ENCODE measurements at places on chromosomes 16 and 17.
A peak's percentile ranks its signal among the peaks of the same experiment; 100 is the strongest.

DNA sequence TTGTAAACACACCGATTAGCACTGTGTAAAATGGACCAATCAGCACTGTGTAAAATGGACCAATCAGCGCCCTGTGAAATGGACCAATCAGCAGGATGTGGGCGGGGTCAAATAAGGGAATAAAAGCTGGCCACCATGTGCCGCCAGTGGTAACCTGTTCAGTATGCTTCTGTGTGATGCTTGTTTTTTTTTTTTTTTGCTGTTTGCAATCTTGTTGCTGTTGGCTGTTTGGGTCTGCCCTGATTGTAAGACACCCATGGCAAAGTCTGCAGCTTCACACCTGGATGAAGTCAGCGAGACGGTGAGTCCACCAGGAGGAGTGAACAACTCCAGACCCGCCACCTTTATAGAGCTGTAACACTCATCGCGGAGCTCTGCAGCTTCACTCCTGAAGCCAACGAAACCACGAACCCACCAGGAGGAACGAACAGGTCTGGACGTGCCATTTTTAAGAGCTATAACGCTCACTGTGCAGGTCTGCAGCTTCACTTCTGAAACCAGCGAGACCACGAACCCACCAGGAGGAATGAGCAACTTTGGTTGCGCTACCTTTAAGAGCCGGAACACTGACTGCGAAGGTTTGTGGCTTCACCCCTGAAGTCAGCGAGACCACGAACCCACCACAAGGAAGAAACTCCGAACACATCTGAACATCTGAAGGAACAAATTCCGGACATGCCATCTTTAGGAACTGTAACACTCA is 85.0 kb upstream of the MED9 start:
- peak; percentile 29 for DNase-seq

DNA sequence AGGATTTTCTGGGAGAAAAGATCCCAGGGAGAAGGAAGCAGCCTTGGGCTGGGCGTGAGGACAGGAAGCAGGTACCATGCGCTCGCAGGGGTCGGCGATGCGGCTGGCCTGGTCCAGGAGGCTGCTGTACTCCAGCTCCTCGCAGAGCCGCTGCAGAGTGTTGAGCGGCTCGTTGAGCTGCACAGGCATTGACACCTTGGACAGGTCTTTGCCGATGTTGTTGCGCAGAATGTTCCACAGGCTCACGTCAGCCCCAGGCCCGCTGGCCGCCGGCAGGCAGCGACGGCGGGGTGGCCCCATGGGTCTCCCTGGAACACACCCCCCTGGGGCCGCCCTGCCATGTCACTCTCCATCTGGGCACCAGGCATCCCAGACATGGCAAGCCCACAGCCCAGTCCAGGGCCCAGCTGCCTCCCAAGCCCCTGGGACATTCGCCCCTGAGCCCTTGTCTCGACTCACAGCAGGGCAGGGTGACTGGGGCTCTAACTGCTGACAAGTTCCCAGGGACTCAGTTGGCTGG is 8.0 kb downstream of the OSBPL7 start:
- DNase-seq: no peak

GRCh38 chr16:30472328-30472942 is at the start of gene ITGAL:
ITGAL (plus strand) TSS chr16:30472742; CDS start chr16:30472838, 96 bp downstream.
- DNase-seq: peak; percentile 58

GRCh38 chr16:67459066-67459860 is 21.7 kb downstream of the ATP6V0D1 start:
- DNase-seq: no peak

GRCh38 chr17:47427985-47428384 is 102.9 kb upstream of the NPEPPS start:
- no peak for DNase-seq

GRCh38 chr16:10911267-10911666 is 31.0 kb downstream of the DEXI start:
- no peak for DNase-seq

- DNase-seq: no peak
Observed at GRCh38 chr17:55605705-55606487, 94.6 kb upstream of the SMIM36 start.

- no peak for DNase-seq
Observed at GRCh38 chr17:79508291-79508716, 102.5 kb downstream of the RBFOX3 start.

DNA sequence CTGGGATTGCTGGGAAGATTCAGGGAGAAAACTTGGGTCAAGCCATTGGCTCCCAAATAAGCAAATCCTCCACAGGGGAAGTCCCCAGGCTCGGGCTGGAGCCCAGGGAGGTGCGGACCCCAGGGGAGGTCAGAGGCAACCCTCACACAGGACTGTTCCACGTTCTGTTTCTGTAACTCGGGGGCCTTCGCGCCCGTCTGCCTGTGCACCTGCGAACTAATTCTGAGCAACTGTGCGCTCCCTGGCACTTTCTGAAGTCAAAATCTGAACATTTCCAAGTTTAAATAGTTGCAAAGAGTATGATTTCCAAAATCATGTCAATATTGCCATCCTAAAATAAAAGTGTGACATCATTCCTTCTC is 16.8 kb downstream of the TIMM22 start:
- no peak for DNase-seq

- DNase-seq: no peak
Observed at GRCh38 chr16:20906341-20907255, 6.0 kb downstream of the LYRM1 start.

- DNase-seq: no peak
Observed at GRCh38 chr17:73657473-73658116, 13.3 kb upstream of the SDK2 start.

DNA sequence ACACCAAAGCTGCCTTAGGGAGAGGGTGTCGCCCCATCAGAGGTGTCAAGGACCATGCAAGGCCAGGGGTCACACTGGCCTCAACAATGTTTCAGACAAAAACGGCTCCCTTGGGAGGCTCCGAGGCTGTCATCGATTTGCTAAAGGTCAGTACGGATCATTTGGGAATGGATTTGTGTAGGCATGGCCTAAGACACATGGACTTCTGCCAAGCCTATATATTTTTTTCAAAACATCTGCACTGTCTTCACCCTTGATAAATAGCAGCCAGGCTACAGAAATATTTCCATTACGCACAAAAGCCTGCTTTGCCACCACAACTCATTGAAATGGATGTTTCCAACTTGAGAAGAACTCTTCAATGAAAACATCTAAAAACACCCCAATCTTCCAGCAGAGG is 10.3 kb downstream of the CUEDC1 start:
- no peak for DNase-seq

DNA sequence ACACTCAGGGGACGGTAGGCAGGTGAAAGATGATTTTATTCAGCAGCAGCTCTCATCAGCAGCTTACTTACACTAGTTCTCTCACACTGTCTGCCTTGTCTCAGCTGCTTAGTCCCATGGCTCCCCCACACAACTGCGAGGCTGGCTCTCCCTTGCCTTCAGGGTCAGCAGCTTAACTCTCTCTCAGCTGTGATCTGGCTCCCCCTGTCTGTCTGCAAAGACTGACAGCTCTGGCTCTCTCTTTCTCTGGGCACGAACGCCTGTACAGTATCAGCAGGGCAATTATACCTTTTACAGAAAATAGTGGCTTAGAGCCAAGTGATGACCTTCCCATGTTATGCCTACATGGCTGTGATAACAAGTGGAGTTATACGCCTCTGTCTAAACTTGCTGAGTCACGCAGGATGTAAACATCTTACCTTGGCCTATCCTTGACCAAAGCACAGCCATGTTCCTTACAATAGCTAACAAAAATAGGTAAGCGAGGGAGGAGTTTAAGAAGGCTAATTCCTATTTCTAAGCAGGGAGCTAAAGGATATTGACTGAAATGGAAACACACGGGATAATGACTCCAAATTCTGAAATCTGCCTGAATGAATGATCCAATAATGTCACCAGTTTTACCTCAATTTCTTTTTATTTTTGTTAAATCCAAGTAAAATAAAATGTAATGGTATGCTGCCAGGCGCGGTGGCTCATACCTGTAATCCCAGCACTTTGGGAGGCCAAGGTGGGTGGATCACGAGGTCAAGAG is 1.1 kb upstream of the NDUFAB1 start:
- DNase-seq: no peak

- no peak for DNase-seq
Observed at GRCh38 chr16:4386951-4387565, 15.4 kb downstream of the VASN start.

- no peak for DNase-seq
Observed at GRCh38 chr16:52068447-52069074, 478.4 kb downstream of the TOX3 start.

GRCh38 chr17:51362811-51363585 is 102.7 kb downstream of the UTP18 start:
- DNase-seq: no peak

- DNase-seq: peak; percentile 39
Observed at GRCh38 chr17:18184143-18185031, 759 bp downstream of the ALKBH5 start.
